GM12864 (cell line): ENCODE measurements at places on chromosomes 12 and 14.

- DNase-seq: no peak
Observed at GRCh38 chr12:117980616-117981015, 11.8 kb upstream of the KSR2 start.

GRCh38 chr12:61863811-61864210 lies 396.4 kb upstream of the USP15 start:
- no peak for DNase-seq

DNA sequence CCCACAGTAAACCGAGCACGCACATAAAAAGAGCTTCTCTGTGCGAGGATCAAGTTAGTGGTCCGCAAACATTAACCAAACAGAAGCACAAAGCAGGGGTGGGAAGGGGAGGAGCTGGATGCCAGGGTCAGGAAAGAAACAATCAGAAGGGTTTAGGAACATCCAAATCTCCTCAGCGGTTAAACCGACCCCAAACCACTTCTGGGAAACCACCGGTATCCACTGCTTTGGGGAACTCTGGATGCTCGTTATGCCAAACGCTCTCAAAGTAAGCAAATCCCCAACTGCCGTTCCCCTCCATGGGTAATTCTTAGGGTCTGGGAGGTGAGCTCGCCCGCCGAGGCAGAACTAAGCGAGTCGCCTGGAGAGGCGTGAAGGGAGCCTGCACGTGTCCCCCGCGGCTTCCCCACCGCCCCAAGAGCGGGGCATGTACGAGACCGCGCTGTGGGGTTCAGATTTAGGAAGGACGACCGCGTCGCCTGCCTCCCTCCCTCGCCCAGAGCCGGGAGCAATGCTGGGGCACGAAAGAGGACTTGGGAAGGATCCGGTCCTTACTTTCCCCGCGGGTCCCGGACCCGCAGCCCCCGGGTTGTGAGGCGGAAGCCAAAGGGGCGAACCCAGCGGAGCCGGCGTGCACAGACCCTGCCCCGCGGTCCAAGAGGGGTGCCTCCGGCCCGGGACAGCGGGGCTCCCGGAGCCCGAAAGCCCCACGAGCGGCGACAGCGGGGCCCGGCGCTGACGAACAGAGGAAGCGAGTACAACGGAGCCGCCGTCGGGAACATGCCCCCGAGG lies 711 bp downstream of the SBNO1 start:
- no peak for DNase-seq

- DNase-seq: no peak
Observed at GRCh38 chr12:131599190-131600159, 111.4 kb upstream of the SFSWAP start.

DNA sequence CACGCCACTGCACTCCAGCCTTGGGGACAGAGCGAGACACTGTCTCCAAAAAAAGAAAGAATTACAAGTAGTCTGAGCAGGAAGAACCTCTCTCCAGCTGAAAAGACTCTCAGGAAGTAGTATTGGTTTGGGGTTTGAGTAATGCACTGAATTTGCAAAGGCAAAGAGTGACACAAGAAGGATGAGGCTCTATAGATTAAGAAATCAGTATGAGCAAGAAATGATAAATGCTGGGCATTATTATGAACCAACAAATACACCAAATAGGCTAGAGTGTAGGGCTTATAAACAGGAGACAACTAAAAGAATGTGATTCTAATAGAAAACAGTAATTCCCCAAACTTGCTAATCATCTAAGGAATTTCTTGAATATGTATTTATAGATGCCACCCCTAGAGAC lies 2.6 kb upstream of the SLC35E3 start:
- DNase-seq: no peak
